ENCODE measurements at places on chromosomes 11 and 22.
A peak's percentile ranks its signal among the peaks of the same experiment; 100 is the strongest.

DNA sequence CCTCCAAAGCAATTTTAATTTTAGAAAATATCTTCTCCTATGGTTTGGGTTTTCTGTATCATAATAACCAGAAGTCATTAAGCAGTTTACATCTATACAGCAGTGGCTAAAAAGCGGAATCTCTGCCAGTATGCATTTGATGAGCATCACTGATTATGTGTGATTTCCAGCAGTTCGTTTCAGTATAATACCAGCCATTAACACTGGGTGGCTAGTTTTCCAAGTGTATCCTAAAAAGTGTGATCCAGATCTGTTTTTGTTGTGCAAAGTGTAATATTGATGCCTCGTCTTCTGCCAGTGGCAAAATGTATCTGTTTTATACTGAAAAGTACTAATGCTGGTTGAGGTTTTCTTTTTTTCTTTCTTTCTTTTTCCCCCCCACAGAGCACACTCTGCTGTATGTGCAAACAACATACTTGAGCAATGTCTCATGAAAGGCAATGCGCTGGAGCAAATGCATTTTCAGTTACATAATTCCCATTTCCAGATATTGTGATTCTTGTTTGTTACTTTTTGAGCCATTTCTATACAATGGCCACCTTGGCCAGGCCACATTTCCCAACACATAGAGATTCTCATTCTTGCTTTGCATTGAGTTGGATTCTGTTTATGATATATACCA, 64.2 kb downstream of the SLC36A4 start:
- DNase-seq, result peak; percentile 64

DNA sequence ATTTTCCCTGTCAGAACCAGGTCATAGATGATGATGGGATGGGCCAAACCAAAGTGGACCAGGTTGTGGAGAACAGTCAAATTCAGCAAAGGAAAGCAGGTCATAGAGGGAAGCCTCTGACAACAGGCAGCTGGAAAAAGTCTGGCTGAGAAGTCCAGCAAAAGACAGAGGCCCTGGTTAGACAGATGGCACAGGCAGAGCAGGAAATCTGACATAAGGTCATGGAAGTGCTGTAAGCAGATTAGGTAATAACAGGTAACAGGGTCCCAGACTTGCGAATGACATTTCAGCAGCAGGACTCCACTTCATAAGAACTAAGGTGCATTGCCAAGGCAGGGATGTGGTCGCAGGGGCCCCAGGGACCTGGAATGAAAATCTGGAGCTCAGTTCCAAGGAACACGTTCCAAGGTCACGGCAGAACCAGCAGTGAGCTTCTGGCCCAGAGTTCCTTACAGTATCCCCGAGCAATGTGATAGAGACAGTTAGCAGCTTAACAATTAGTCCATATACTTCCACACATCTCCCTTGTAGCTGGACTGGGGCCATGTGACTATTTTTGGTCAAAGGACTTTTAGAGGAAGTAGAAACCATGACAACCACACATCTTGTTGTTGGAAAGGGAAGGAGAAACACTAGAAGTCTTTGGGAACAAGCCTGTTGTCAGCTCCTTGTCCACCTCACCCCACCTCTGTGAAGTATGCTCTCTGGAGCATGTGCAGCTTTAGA, 75.4 kb downstream of the ME3 start:
- peak; percentile 83 for DNase-seq

DNA sequence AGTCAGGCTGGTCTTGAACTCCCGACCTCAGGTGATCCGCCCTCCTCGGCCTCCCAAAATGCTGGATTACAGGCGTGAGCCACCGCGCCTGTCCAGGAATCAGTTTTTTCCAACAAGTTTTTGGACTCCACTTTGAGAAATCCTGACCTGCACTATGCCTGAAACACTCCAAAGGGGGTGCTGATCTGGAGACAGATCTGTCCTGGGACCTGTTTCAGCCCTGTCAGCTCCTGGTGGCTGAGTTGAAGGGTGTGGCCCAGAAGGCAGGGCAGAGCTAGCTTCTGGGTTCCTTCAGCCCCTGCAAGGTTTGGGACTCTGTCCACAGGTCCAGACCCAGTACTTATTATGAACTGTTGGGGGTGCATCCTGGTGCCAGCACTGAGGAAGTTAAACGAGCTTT, 1.2 kb downstream of the DNAJC4 start:
- DNase-seq, result no peak

GRCh38 chr22:24727218-24727851, 47.2 kb downstream of the PIWIL3 start:
- DNase-seq, result peak; percentile 92

DNA sequence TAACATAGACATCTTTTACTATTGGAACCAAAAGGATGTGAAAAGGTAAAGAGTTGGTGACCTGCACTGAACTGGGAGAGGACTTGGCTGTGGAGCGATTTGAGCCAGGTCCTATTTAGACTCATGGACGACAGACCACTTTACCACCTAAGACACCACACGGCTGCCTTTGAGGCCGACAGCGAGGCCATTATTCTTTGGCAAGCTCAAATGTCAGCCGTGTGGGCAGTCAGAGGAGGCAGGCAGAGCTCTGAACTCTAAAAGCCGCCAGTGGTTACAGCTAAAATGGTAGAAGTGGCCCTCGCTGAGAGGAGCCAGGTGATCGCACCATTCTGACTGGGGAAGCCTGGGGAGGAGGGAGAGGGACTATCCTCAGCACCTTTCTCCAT, 50.5 kb downstream of the SCUBE1 start:
- no peak for DNase-seq

DNA sequence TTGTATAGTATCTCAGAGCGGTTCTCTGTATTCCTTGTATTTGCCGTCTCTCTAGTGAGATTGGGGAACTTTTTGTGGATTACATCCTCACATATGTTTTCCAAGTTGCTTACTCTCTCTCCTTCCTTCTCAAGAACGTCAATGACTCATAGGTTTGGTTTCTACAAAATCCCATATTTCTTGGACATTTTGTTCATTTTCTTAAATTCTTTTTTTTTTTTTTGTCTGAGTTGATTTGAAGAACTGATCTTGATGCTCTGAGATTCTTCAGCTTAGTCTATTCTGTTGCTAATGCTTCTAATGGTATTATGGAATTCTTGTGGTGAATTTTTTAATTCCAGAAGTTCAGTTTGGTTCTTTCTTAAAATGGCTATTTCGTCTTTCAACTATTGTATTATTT, 28.4 kb upstream of the SLN start:
- no peak for DNase-seq

DNA sequence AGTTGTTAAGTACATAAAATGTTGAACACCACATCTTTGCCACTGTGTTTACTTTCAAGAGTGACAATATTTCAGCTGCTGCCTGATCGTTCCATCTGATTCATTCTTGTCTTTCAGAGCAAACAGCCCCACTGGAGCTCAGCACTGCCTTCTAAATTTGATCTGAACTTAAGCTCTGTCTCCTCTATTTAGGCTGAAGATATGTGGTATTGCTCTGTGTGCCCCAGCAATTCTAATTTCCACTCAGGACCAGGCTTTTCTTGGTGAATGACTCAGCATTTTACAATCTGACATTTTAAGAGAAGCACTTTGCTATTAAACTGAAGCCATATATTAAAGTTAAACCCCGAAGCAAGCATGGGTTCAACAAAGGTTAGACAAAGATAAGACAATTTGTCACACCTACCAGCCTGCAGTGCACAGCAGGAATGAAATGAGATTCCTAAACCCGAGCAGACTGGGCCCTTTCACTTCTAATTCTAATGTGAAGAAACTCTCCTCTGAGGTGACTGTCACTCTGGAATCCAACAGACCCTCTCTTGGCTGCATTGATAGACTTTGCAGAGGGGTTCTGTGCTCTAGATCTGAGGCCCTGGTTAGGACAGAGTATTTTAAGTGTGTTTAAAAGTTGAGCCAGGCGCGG, 41.7 kb upstream of the PLET1 start:
- peak; percentile 28 for DNase-seq

DNA sequence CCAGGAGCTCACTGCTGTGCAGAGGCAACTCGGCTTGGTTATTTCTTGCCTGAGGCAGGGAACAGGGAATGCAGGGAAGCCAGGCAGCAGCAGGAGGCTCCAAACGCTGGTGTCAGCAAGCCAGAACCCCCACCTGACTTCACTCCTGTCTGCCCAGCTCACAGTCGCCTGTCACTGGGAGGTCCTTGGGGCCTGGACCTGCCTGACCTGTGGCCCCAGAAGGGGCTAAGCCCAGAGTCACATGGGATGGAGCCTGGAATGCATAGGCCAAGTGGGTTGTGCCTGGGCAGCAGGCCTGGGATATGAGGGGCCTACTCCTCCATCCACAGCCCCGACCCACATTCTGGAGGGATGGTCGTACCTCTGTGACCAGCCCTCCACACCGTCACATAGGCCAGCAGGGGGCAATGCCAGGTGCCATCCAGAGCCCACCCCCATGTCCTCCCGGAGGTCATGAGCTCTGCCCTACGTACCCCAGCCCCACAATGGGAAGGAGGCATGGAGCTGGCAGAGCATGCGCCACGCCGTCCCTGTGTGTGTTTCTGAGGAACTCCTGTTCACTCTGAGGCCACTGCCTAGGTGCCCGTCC, 5.2 kb downstream of the RASSF7 start:
- no peak for DNase-seq

DNA sequence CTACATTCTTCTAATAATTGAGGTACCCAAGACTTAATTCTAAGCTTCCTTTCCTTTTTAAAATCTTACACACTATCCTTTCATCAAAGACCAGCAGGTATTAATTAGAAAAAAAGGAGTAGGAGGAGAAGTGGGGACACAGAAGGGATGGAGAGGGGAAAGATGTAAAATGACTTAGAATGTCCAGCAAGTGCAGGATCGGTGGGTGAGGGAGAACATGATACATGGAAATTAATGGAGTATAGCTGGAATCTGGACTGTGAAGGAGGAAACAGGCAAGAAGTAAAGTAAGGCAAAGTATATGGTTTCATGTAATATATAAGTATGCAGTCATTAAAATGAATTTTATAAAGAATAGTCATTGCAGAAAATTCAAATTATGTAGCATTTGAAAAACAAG, 63.7 kb upstream of the SC5D start:
- DNase-seq, result no peak

GRCh38 chr11:68215087-68215445, 2.0 kb upstream of the KMT5B start:
- DNase-seq, result no peak

DNA sequence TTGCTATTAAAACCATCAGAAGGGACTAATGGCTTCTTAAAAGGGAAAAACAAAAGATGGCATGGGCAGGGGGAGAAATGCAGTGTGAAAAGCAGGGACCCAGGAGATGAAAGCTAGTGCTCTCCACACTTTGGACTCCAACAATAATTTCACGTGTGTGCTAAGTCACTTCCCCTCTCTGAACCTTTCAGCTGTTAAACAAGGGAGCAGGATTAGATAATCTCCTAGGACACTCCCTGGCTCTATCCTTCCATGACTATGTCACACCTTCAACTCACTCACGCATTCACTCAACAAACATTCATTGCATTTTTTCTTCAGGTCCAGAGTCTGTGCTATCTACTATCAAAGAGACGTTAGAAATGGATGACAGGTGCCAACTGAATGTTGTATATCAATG, 88.7 kb downstream of the SYN3 start:
- DNase-seq, result no peak

- no peak for DNase-seq
These were observed 44.7 kb upstream of the SHISAL1 start for GRCh38 chr22:44357296-44357965.

DNA sequence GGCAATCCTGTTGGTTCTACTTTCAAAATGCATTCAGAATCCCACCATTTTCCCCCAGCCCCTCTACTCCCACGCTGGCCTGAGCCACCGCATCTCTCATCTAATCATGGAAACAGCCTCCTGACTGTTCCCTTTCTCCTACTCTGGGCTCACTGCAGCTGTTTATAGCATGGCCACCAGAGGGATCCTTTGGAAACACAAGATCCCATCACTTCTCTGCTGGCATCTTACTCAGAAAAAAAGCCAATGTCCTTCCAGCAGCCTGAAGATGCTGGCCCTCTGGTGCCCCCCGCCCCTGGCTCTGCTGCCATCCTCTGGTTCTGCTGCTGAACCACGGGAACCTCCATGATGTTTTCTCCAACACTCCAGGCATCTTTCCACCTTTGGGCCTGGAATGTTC, 11.1 kb downstream of the MS4A8 start:
- DNase-seq, result no peak

DNA sequence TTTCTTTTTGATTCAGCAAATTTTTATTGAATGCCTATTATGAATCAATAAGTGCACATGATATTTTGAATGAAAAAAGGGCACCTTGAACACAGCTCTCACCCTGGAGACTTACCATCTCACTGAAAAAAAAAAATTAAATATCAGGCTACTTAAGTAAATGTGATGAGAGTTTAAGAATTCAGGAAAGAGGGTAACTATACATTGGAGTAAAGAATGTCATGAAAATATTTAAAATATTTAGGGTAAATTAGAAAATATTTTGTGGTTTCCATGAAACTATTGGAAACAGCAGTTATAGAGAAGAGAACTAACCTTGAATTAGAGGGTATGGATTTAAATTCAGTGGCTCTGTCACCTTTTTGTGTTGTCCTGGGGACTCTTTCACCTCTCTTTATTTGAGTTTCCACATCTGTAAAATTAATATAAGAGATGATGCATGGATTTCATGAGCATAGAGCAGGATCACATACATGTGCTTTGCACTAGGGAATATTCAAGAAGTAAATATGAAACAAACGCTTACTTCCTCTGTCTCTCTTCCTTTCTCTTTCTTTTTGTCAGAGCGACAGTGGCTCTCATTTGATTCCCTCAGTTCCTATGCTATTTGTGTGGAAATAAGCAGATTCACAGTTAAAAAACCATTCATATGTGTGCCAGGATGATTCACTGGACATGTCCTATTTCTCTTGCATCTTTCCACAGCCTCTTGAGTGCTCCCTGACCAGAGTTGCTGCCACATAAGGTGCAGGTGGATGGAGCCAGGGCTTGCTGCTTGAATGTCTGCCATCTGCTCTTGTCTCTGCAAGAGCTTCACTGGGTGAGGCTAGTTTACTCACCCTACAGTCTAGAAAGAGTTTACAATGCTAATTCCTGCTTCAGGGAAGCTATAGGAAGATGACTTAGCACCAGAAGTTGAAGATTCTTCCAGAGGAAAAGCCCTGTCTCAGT, 533.1 kb downstream of the ETS1 start:
- no peak for DNase-seq

GRCh38 chr11:20590381-20590780, 9.0 kb upstream of the SLC6A5 start:
- DNase-seq, result no peak

GRCh38 chr11:124597626-124598025, 13.6 kb upstream of the PANX3 start:
- no peak for DNase-seq

DNA sequence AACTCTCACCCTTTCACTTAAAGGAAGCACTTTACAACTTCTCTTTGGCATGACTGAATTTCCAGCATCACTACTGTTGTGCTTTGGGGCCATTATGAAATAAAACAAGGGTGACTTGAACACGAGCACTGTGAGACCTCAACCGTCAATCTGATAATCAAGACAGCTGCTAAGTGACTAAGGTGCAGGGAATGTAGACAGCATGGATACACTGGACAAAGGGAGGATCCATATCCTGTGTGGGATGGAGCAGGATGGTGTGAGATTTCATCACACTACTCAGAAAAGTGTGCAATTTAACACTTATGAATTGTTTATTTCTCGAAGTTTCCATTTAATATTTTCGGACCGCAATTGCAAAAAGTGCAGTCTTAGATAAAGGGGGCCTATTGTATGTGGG, 16.1 kb upstream of the EXPH5 start:
- DNase-seq, result peak; percentile 72
